LoVo (cell line): ENCODE measurements at places on chromosomes 2 and 18.

DNA sequence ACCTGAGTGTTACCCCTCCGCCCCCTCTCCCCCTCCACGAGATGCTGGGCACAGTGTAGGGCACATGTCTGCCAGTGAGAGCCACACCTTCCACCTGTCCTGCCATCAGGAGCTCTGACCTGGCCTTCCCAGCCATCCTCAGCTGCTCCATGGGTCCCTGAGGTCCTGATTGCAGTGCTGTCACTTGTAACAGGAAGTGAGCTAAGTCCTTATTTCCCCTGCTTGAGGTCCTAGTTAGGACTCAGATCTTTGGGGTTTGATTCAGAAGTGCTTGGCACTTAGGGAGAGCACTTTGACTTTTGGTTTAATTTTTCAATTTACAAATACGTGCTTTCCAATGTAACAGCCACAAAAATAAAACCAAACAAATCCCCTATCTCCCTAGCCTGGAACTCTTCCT lies 125.5 kb downstream of the WDSUB1 start:
- no peak for DNase-seq

DNA sequence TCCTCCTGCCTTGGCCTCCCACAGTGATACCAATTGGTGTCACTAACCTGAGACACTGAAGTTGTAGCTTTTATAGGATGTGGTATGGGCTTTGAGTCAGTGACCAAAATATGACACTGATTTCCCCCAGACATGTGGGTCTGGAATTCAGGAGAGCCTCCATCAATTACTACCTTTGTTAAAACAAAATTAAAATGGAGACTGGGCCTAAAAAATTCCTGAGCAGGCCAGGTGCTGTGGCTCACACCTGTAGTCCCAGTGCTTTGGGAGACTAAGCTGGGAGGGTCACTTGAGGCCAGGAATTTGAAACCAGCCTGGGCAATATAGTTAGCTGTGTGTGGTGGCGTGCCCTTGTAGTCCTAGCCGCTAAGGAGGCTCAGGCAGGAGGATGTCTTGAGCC lies 36.9 kb upstream of the LIPG start:
- no peak for DNase-seq

DNA sequence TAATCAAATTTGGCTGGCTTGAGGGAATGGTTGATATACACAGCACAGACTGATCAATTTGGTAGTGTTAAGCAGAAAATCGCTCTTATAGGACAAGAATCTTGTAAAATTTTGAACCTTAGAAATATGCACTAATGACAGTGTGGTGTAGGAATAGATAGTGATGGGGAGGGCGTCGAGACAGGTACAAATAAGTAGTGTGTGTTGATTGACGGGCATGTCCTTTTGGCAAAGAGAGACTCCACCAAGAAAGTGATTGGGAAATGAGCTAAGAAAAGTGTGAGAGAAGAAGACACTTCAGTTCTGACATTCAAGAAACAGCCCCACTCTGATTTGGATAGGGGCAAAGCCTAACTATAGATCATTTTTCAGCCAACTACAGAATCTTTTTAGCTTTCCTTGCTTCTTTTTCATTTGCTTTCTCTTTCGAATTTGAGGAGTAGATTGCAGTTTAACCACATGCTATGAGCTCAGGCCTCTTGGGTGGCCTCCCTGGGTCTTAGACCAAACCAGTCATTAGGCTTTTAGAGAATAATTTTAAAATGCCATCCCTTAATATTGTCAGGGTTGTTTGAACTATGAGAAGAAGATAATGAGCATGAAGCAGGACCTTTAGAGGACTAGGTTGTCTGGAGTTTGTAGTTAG lies 127.1 kb downstream of the CERS6 start:
- DNase-seq = no peak

- no peak for DNase-seq
These were observed 35.2 kb downstream of the HS1BP3 start for GRCh38 chr2:20615466-20616241.

- no peak for DNase-seq
These were observed 39.3 kb upstream of the GYPC start for GRCh38 chr2:126616606-126617069.

GRCh38 chr2:241965931-241966412 lies 96.4 kb downstream of the RTP5 start:
- peak; percentile 50 for DNase-seq

GRCh38 chr18:76927223-76927725 lies 104.9 kb downstream of the ZNF236 start:
- no peak for DNase-seq
